Hippocampal formation (tissue), 2 donors: ENCODE measurements at places on chromosomes 11 and 22.

DNA sequence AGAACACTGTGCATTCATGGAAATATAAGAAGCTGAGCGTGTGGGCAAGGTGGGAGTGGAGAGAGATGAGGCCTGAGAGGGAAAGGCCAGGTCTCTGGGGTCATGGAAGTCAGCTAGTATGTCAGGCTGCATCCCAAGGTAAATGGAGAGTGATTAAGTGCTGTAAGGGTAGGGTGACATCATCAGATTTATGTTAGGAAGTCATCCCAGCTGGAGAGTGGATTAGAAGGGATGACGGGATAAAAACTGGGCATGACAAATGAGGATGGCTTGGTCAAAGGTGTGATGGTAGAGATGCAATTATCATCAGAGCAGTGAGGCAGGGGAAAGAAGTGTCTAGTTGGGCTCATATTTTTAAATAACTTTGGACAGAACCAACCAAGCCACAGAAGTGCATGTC, 3.5 kb upstream of the ENDOD1 start:
- no peak for DNase-seq

- no peak for DNase-seq
These were observed 252.0 kb downstream of the CTTN start for GRCh38 chr11:70650075-70650909.

GRCh38 chr11:74023276-74023675, 14.4 kb upstream of the UCP3 start:
- no peak for DNase-seq

GRCh38 chr22:35205961-35206360, 51.3 kb upstream of the HMGXB4 start:
- no peak for DNase-seq

DNA sequence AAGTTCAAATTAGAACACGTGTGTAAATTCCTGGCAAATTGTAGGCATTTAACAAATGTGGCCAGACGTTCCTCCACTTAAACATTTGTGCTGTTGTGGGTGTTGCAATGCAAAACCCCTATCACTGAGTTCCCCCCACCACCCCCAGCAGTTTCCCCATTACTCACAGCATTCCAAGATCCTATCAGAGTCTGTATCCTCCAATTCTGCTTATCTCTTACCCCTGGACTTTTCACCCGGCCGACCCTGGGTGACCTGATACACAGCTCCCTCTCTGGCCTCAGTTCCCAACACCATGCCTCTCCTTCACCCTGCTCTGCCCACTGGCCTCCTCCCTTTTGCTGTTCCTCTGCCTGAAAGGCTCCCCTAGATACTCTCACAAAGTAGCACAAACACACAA, 31.4 kb upstream of the AQP11 start:
- no peak for DNase-seq

DNA sequence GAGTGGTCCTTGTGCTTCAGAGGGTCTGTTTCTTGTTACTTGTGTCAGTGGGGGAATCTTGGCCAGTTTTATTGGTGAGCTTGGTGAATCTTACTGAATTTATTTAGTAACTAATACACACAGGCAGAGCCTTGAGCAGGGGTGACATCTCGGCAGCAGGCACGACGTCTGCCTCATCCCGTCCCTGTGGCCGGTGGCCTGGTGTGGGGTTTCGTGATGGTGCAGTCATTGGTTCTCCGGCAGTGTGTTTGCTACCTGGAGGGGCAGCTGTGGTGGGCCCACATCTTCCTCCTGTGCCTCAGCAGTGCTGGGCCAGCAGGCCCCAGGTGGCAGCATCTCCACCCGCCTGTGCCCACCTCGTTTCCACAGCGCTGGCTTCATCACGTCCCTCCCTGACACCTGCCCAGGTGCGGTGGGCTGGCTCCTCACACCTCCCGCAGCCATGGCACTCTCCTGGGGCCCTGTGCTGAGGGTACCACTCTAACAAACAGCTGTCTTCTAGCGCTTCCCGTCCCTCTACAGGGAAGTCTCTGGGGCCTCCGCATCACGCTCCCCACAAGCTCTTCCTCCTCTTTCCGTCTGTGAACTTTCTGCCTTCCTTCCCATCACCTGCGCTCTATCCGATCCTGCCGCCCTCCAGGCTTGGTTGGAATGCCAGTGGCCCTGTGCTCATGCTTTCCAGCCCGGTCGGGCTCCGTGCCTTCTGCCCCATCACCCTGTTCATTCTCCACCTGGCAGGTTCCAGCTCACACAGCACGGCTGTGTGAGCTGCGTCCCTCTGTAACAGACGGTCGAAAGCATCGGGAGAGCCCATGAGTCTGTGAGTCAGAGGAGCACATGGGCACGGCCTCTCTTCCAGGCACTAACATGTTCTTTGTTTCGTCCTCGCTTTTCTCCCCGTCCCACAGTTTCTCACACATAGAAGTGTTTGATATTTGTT, 203.4 kb downstream of the TBC1D22A start:
- no peak for DNase-seq

DNA sequence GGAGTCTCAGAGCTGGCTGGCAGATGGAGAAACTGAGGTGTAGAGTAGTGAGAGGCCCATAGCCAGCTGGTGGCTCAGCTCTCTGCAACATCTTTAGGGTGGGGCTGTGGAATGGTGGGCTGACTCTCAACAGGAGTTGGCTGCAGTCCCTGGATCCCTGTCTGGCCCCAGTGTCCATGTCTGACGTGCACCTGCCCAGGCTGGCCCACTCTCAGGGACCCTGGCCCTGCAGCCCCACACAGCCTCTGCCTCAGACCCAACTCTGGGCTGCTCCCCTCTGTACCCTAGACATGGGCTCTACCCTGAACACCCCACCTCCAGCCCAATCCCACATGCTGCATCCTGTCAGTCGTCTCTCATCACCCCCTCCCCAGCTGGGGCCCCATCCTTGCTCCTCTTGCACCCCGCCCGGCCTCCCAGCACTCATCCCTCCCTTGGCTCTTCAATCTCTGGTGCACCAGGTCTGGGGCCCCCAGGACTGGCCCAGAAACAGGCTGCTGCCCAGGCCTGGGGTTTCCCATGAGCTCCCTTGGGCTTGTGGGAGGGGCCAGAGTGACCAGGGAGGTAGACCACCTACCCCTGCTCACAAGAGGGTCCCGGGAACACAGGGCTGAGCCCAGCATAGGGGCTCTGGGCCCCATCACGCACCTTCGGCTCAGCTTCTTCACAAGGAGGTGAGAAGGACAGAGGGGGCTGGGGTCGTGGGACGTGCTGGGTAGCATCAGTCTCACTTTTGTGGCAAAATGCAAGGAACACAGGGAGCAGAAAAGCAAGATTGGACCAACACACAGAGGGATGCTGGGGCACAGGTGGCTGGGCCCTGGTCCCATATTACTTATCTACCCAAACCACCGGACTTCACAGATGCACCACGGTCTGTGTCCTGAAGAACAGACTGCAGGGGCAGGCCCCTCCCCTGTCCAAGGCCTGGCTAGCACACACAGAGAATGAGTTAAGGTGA, 31.5 kb downstream of the ARVCF start:
- no peak for DNase-seq

GRCh38 chr11:65487467-65488272, 11.2 kb upstream of the MALAT1 start:
- peak; percentile 100 for DNase-seq

DNA sequence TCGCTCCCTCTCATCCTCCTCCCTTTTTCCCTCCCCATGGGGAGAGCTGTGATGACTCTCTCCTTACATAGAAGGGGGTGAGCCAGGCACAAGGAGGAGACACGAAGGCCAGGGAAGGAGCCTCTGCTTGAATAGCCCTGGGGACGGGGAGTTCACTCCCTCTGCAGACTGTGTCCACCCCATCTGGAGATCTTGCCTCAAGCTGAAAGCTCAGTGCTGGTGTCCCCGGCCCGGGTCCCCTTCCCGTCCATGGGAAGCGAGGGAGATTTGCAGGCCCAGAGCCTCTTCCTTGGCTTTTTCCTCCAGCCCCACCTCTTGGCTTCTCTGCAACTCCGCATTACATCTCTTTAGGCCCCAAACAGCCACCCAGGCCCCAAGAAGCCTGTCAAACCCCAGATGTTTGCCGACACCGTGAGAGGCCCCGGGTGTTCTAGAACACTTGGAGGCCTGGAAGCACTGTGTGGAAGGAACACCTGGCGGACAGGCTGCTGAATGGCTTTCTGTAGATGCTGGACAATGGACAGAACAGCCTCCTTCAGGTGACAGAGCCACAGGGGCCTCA, 32.3 kb downstream of the LINC01488 start:
- DNase-seq = no peak

DNA sequence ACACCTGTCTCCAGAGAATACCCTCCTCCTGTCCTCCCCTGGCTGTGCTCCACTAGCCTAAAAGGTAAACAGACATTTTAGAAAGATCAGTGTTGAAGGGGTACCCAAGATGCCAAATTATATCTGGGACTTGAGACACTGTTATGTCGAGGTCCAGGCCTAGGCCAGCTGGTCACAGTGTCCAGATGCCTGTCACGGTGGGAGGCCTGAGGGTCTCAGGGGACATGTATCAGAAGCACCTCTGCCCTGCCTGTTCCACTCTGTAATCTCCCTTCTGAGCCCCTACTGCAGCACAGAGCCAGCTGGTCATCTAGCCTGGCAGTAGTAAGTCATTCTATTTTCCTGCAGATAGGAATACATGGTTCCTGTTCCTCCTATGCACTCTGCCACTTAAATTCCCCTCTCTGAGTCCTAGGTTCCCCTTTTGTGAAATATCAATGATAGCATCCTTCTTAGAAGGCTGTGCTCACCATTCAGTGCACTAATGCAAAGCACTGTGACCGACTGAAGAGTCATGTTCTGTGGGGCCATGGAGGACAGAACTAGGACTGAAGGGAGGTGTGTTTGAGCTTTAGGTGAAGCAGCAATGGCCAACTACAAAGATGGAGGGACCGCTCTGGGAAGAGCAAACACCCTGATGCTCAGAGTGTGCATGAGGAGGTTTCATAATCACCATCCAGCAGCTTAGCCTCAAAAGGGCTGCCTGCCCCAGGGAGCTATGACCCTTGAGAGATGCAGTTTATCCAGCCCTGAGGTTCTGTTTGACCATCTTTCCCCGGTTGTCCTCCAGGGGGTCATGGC, 44.8 kb upstream of the TUB start:
- DNase-seq = no peak

DNA sequence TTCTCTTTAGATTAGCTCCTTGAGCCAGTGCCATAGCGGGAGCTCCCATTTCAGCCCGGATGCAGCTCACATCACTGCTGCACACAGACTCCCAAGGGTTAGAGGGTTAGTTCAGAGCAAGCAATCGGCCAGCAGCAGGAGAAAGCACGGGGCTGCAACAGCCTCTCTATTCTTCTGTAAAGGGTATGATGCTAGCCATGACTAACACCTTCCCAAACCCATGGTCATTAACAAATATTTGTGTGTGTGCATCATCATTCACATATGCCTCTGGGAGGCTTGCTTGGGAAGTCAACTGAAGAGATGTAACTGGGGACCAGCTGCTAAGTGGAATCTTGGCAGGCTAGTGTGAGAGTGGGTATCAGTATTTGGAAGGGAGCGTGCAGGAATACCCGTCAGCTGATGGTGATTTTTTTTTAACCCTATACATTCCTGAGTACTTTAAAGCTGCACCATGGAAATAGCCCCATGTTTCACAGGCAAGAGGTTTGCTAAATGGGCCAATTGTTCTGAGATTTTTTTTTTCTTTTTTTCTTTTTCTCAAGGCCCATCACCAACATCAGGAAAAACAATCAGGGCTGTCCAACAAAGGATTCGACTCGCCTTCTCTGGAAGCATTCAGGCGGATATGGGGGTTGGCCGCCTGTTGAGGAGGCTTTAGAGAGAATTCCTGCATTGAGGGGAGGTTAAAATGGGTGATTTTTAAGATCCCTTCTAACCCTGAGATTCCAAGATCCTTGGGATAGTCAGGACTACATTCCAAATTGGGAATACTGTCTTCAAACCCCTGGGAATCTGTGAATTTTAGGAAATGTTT, 33.2 kb upstream of the CCDC89 start:
- DNase-seq = peak; percentile 39

DNA sequence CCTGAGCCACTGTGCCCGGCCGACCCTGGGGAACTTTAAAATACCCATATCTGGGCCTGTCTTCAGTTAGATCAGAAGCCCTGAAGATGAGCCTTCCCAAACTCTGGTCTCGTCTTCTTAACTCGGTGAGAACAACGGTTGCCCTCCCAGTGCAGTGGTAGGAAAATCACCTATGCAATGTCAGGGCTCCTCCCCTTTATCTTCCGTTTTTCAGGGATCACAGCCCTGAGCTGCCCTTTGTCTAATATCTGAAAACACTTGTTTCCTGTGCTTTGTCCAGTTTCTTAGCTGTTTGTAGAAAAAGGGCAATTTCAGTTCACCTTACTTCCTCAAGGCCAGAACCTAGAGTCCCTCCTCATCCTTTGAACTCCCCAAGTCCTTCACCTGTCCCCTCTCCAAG, 9.4 kb downstream of the DRAP1 start:
- no peak for DNase-seq

GRCh38 chr11:73331138-73331916, 23.3 kb downstream of the ARHGEF17 start:
- DNase-seq = no peak

GRCh38 chr11:103322821-103323220, 213.6 kb downstream of the DYNC2H1 start:
- DNase-seq = no peak

- DNase-seq = no peak
These were observed 42.1 kb downstream of the PACSIN2 start for GRCh38 chr22:42972649-42973535.

DNA sequence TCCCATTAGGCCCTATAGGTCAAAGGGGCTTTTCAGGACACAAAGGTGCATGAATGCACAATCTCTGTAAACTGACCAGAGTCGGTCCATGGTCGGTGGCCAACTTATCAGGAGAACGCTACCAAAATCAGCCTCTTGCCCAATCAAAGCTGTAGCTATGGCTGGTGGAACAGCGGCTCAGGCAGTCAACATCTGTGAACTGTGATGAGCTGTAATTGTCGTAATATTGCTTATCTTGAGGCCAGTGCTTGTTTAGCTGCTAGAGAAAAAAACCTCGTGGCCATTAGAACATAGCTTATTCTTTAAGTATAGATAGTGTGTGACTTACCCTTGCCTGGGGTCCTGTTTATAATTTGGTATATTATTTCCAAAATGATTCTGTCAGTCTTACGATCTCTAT, 14.4 kb upstream of the CHST1 start:
- DNase-seq = no peak

- no peak for DNase-seq
These were observed 15.6 kb downstream of the OVCH2 start for GRCh38 chr11:7690648-7691047.

DNA sequence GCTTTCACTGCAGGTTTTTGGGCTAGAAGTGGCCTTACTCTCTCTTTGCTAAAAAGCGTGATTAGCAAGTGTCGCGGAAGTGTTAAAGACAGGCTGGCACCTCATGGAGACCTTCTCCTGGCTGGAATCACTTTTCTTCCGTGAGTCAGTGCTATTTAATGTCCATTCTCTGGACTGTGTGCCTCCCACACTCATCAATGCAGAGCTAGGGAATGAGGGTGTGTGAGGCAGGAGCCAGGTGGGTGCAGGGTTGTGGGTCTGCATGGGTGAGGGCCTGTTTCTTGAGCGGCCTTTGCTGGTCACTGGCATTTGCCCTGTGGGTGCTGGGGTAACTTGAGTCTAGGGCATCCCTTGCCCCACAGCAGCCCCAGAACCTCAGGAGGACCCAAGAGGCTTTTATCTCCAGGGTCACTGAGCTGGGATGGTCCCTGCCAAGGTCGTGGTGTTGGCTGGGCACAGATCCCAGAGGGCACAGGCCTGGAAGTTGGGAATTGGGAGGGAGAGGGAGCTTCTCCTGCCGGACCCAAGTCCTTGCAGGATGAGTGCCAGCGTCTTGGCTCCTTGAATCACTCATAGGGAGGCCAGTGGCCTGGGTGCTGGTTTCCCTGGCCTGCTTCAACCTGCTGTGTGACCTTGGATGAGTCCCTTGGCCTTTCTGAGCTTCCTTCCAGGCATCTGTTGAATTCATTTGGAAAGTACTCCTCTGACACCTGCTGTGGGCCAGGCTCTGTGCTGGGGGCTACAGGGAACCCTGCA, 30.0 kb downstream of the KIAA1671 start:
- no peak for DNase-seq
